ENCODE measurements at places on chromosomes 1 and 21.

GRCh38 chr1:50095716-50096115, 13.0 kb upstream of the ELAVL4 start:
- no peak for DNase-seq

- no peak for DNase-seq
These were observed 89.2 kb upstream of the TMEM51 start for GRCh38 chr1:15064217-15064929.

DNA sequence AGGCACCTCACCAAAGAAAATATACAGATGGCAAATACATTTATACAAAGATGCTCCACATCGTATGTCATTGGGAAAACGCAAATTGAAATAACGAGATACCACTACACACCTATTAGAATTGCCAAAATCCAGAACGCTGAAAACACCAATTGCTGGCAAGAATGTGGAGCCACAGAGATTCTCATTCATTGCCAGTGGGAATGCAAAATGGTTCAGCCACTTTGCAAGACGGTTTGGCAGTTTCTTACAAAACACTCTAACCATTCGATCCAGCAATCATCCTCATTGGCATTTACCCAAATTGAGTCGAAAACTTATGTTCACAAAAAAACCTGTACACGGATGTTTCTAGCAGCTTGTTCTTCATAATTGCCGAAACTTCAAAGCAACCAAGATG, 223.3 kb upstream of the GREM2 start:
- no peak for DNase-seq

DNA sequence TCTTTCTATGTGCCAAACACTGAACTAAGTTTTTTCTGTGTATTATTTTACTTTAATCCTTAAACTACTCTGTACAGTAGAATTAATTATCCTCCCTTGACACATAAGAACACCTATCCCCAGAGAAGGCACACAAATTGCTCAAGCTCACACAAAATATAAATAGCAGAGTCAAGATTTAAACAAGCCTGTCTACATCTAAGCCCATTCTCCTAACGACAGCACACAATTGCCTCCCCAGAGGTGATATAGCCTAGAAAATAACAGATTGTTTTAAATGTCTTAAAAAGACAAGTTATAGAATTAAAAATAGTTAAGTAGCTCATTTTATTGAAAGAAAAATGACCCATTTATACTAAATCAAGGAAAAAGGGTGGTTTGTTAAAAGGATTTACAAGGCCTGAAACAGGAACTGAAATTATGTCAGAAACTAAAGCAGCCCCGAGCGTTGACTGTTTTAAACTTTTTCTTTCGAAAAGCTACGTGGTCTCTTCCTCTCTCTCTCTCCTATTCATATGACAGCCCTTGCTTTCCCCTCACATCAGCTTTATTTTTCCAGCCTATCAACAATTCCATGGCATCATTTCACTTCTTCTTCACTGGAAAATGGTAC, 30.5 kb downstream of the TNFSF18 start:
- DNase-seq, result no peak

GRCh38 chr21:43343992-43344886, 82.7 kb downstream of the SIK1 start:
- peak; percentile 33 for DNase-seq

DNA sequence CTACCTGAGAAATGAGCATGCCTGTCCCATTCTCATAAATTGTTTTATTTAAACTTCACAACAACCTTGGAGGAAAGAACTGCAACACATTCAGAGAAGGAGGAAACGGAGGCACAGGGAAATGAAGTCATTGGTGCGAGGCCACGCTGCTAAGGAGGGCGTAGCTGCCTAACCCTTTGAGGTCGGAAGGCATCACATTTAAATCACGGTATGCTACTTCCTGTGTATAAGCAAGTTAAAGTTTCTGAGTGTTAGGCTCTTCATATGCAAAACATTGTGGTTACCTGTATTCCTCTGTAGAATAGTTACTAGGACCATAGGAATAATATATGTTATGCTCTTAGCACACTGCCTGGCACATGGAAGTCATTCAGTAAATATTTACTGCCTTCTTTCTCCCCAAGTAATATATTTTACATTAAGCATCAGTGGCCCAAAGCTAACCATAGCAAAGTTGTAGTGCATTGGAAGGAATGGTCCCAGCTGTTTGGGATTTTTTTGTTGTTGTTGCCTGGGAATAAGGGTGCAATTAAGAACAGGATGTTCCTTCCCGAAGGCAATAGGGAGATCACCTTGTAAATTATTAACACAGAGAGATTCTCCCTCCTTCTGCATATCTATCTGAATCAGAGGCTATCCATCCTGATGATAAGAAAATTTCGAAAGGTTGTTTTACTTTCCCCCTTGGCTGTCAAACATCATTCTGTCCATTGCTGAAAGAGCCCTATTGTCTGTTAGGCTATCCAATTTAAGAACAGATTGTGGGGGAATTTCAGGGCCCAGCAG, 192.2 kb upstream of the C8B start:
- DNase-seq, result no peak

- no peak for DNase-seq
These were observed 7.6 kb upstream of the TRNAU1AP start for GRCh38 chr1:28545246-28545628.

GRCh38 chr1:16498573-16499413, 15.3 kb downstream of the RNU1-1 start:
- peak; percentile 88 for DNase-seq

- DNase-seq, result no peak
These were observed 5.6 kb downstream of the PTPRF start for GRCh38 chr1:43536196-43536863.

GRCh38 chr21:33731447-33731846, 89.1 kb downstream of the ITSN1 start:
- peak; percentile 20 for DNase-seq

DNA sequence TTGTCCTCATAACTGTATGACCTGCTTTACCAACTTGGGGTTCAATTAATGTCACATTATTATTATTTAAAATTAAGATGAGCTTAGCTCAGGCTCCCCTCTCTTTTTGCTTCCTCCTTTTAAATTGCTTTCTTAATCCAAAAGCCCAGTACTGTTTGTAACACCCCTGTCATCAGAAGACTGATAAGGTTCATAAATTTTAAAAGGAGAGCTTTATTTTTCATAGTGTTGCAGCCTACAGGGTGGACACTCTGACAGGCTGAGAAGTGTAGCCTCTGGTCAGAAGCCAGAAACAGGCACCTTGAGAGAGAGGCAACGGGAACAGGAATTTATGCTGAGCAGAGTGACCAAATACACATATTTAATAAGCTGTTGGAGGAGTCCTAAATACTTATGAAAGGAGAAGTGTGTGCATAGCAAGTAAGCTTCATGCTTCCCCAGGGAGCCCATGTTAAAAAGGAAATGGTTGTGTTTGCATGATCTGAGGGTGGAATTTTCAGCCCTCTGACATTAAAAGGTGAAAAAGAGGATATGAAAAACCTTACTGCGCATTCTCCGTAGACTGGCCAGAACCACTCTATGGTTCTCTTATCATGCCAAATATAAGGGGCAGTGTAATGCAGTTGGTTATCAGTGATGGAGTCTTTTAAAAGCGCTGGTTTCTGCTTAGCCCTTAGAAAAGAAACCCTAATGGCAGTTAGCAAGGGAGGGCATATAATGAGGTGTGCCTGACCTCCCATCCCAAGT, 30.5 kb upstream of the FGGY start:
- no peak for DNase-seq

DNA sequence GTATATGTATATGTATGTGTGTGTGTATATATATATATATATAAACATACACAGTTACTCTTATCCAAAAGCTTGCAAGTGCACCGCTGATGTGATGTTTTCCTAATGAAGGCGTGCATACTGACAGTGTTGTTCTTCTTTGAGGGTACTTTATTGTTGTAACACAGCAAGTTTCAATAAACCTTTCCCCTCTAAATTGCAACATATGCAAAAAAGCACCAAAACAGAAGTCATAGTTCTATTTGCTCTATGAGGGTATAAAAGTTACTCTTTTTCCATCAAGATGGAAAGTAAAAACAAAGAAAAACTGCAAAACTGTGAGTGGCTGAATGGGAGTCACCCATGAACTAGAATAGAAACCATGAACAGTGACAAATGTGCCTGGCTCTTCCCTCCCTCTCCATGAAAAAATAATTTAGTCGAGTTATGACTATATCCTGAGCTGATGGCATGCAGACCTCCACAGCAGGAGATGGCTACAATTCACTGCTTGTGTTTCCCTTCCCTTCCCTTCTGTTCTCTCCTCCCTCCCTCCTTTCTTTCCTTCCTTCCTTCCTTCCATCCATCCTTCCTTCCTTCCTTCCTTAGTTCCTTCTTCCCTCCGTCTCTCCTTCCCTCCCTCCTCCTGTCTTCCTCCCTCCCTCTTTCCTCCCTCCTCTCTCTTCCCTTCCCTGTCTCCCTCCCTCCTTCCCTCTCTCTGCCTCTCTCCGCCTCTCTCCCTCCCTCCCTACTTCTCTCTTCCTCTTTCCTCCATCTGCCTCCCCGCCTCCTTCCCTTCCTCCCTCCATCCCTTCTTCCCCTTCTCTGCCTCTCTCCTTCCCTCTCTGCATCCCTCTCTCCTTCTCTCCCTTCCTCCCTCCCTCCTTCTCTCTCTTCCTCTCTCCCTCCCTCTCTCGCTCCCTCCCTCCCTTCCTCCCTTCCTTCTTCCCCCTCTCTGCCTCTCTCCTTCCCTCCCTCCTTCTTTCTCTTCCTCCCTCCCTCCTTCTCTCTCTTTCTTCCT, 220.7 kb upstream of the POU3F1 start:
- no peak for DNase-seq

DNA sequence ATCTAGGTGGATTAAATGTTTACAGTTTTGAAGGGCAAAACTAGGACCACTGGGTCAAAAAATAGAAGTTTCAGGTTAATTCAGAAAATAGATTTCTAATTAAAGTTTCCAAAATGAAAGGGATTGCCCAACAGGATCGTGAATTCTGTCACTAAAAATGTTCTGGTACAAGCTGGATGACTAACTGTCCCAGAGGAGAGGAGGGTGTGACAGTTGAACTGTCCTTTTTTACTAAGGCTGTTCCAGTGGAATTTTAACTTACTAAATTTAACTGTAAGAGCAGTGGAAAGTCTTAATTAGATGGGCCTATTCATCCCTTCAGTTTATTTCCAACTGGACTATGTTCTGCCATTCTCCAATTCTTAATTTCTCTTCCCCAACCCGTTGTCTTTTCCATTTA, 7.2 kb downstream of the SNX7 start:
- DNase-seq, result no peak

- peak; percentile 67 for DNase-seq
These were observed 63.1 kb downstream of the ZNF281 start for GRCh38 chr1:200346700-200347099.

DNA sequence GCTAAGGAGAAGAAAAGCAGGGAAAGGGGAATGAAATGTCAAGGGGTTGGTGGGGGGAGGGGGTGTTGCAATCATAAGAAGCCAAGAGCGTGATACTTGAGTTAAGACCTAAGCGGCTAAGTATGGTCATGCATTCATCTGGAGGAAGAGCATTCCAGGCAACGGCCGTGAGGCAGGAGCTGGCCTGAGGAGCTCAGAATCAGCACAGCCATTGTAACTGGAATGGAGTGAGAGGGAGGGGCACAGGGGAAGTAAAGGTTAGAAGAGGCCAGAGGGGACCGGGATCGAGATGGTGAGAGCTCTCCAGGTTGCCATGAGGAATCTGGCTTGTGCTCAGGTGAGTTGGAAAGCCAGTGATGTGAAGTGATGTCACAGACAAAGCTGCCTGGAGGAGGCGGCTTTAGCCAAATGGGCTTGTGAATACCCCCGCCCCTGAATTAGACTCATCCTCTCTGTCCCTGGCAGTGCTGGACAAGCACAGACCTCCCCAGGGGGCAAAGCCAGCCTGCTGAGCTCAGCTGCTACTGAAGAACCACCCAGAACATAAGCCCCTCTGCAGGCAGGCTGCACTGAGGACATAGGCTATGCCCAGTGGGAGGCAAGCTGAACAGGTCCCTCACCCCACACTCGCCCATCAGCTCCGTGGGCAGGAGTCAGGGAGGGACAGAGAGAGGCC, 61.1 kb upstream of the LAPTM5 start:
- DNase-seq, result peak; percentile 71

DNA sequence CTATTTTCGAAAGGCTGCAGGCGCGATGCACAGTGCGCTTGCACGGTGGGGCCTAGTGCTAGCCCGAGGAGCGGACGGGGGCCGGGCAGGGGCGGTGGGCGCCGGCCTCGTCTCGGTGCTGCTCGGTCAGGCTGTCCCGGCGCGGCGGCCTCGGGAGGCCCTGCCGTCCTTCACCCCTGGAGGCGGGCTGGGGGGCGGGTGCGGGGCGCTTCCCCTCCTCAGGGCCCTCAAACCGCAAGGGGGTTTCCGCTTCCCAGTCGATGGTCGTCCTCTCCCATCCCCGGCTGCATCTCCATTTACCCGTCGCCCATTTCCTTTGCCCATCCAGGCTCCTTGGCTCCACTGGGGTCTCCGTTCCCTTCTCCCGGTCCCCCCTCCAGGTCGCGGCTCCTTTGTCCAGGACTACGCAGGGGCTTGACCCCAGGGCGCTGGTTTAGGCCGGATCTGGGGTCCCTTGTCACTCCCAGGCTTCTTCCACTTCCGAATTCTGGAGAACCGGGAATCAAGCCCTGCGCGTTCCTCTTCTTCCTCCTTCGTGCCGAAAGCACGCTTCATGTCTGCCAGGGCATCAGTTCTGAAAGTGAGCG, 196.3 kb upstream of the LMO4 start:
- DNase-seq, result no peak
